ENCODE measurements at places on chromosomes 1 and 21.

GRCh38 chr1:62381831-62382657 lies 54.8 kb upstream of the USP1 start:
- DNase-seq = no peak

DNA sequence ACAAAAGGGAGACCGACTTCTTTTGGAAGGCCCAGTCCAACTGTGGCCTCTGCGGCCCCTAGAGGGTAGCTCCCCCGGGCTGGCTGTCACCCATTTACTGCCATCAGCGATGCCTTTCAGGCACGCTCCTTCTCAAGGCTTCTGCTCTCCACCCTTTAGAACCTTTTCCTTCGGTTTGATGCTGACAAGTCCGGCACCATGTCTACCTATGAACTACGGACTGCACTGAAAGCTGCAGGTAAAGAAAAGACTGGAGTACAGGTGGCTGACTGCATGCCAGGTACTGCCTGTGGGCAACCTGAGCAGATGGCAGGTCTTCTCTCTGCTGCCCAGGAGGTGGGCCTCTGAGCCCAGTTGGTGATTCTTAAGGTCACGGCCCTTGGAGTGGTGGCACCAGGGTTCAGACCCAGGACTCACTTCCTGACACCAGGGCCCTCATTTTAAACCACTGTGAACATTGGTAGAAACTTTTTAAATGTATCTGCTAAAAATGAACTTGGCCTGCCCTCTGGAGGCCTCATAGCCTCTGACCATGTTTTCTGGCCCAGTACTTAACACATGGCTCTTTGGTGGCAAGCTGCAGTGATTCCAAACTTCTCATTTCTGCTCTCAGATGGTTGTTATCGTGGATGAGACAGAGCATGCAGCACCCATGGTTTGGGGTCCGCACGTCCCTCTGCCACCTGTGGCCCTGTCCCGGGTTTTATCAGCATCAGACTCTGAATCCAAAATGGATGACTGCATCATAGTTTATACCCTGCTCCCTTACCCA lies 45.7 kb downstream of the CAPN9 start:
- peak; percentile 19 for DNase-seq

DNA sequence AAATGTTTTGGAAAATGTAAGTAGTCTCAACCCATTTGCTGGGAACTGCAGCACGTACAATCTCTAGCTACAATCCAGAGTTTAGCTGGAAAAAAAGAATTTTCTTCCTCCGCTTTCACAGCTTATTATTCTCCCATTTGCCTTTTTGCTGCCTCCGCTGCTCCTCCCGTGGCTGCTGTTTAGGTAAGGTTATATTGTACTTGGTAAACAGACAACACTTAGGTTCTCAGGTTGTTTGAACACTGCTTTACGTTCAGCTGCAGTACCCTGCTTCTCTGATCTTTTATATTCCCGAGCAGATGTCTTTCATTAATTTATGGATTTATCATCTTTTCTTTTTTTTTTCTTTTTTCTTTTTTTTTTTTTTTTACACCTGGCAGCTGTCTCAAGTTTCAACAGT lies 14.3 kb downstream of the PROX1 start:
- DNase-seq = no peak

- no peak for DNase-seq
Measured at GRCh38 chr1:35936838-35937237, 5.9 kb downstream of the AGO3 start.

- DNase-seq = no peak
Measured at GRCh38 chr1:98405581-98406074, 255.9 kb upstream of the SNX7 start.

GRCh38 chr1:89043940-89044339 lies 21.1 kb downstream of the GBP1 start:
- no peak for DNase-seq

GRCh38 chr1:10536133-10536770 lies 61.5 kb downstream of the PEX14 start:
- DNase-seq = no peak

GRCh38 chr1:84505493-84506001 lies 639 bp upstream of the SPATA1 start:
- peak; percentile 88 for DNase-seq

DNA sequence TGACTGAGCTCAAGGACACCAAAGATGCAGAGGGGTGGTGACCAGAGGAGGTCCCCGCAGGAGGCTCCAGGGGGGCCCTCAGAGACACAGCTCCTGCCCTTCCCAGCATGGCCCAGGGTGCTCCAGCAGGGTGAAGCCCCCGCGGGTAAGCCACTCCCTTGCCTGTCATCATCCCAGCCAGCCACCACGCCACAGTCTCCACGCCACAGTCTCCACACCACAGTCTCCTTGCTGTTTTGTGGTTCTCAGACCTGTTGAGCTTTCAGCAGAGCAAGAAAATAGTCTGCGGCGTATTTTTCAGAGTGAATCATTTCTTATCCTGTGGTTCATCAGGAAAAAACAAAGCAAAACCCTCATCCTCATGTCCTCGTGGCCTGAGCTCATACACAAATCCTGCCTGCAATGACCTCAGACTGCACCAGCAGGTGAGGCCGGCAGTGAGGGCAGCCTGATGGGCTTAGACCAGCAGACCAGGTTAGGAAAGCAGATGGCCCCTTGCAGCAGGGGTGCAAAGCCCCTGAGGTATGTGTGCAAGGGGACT lies 25.7 kb upstream of the ABCG1 start:
- DNase-seq = no peak

DNA sequence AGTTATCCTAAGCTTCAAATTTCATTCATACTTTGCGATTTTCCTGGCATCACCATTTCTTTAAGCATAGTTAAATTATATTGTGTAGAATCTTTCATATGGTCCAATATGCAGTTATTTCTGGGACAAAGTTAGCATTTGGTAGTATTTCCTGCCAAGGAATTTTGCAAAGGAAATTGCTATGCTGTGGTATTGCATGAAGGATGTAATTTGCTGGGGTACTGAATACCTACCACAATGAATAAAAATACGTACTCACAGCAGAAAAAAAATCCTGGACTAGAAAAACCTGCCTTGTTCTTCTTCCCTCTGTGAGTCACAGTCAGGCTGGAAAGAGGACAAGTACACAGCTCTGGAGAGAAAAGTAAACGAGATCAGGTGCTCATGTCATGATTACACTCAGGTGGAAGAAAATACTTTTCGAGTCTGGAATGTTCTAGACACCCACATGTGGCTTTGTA lies 241.2 kb downstream of the PTBP2 start:
- DNase-seq = no peak

GRCh38 chr1:92538048-92538412 lies 51.3 kb upstream of the GFI1 start:
- DNase-seq = no peak

DNA sequence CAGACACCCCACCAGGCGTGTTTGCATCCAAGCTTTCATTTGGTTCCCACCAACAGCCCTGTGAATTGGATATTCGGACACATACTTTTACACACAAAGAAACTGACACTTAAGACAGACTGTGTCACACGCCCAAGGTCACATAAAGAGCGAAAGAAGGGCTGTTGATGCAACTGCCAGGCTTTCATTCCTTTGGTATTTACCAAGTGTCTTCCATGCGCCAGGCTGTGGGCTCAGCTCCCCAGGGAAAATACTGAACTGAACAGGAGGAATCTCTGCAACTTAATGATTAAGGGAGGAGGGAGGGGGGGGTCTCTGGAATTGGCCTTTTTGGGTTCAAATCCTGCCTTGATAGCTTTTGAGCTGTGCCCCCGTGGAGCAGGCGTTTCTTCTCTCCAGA lies 122.8 kb downstream of the ACTL8 start:
- no peak for DNase-seq

DNA sequence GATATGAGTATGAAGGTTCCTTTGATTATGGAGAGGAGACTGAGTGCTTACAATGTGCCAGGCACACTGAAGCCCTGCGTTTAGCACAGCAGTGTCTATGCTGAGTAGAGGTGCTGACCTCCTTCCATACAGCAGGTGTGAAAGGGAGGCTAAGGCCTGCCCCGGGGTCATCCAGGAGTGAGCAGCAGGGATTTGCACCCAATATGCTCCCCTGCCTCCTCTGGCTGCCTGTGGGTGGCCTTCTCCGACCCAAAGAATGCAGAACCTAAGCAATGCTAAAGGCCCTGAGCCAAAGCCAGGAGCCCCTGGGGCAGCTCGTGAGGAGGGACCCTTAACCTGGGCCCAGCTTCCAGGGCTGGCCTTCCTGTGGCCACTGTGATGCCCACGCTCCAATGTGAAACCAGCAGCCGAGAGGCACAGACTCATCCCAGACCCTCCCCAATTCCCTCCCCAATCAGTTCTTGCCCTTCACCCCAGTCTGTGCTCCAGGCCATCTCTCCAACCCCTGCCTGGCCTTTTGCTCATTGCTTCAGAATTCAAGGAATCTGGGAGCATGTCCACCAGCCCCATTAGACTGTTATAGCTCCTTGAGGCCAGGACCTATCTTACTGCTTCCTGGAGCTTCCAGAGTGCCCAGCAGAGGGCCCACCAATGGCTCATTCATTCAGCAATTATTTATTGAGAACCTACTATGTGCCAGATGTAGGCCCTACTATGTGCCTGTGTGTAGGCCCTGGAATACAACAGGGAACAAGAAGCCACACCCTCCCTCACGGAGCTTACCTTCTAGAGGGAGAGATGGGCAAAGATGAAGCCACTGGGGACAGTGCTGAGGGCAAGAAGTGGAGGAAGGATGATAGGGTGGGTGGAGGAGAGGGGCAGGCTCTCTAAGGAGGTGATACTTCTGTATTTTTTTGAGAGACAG lies 53.3 kb downstream of the TAS1R2 start:
- no peak for DNase-seq

- no peak for DNase-seq
Measured at GRCh38 chr1:19203440-19203839, 6.6 kb downstream of the UBR4 start.

GRCh38 chr1:68173283-68173935 lies 58.9 kb downstream of the WLS start:
- no peak for DNase-seq

GRCh38 chr1:53799141-53799540 lies 39.0 kb downstream of the NDC1 start:
- no peak for DNase-seq

- DNase-seq = no peak
Measured at GRCh38 chr1:115782571-115783281, 14.2 kb upstream of the CASQ2 start.

DNA sequence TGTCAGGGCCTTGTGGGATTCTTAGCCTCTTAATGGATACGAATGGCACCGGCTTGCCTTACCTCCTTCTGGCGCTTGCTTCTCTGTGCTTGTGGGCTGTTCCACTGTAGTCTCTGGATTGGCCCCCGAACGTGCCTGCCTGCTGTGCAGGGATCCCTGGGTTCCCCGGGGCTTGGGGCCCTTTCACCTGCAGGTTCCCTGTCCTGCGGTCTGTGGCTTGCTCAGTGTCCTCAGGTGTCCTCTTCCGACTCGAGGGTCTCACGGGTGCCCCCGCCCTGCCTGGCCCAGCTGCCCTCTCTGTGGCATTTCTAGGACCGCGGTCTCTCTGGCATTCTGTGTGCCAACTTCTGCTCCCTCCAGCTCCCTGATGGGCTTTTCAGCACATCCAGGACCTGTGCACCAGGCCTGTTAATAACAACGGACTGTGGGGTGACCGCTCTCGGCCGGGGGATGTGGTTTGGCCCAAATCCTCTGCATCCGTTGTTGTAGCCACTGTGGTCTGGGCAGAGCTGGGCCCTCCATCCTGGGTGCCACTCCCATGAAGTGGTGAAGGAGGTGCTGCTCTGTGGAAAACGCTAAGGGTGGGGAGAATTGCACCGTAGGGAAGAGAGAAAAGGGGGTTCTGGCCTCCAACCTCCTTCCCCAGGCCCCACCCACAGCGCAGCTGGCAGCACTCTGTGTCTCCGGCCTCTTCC lies 12.4 kb downstream of the COL18A1 start:
- peak; percentile 32 for DNase-seq

GRCh38 chr1:76595024-76595423 lies 272.3 kb upstream of the ST6GALNAC5 start:
- no peak for DNase-seq

DNA sequence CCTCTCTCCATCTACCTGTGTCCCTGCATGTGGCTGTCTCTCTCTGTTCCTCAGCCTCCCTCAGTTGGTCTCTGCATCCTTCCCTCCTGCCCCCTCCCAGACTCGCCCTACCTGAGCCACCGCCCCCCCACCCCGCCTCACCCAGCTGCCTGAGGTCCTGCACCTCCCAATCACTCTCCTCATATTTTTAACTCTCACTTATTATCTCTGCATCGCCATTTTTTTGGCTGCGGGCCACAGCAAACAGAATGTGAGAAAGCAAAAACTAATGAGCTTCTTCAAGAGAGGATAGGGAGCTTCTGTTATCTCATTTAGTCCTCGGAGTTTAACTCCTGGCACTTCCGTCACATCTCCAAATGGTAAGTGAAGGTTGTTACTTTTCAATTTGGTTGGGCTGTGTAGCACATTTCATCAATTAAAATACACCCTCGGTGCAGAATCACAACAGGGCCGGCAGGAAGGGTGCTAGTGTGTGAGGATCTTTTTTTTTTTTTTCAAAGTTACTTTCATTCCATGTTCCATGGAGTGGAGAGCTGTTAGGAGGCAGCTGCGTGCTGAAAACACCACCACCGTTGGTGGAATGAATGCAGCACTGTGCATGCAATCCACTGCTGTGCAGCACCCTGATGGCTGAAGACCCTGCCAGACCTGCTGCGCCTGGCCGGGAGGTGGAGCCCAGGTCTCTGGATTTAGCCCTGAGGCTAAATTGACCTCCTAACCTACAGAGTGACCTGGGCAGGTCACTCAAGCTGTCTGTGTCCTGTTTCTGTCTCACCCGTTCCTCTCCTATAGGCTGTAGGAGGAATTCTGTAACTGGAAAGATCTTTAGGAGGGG lies 157.2 kb upstream of the NFIA start:
- no peak for DNase-seq

DNA sequence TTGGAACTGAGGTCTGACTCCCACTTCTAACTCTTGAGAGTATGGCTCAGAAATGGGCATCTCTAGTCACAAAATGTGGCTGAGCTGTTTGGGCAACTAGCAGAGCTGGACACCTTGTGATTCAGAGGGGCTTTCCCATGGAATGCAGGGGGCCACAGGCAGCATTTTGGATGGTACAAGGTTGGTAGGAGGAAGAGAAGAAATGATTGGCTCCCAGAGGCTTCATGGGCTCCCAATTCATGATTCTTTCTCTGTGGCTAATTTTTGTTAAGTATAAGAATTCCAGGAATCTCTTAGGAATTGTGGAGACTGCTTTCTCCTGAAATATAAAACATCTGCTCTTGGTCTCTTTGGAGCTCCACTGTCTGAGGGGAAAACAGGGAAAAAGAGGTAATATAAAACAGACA lies 49.7 kb downstream of the PBX1 start:
- no peak for DNase-seq
